ENCODE measurements at places on chromosomes 16 and 17.

GRCh38 chr17:44829523-44830358, at the start of gene GJC1:
Gene GJC1, minus strand, starts transcription at chr17:44830287. Its CDS starts 24,470 bp downstream, at chr17:44805817.
- DNase-seq = no peak

GRCh38 chr17:15444805-15445204, 22.6 kb downstream of the CDRT4 start:
- DNase-seq = no peak

DNA sequence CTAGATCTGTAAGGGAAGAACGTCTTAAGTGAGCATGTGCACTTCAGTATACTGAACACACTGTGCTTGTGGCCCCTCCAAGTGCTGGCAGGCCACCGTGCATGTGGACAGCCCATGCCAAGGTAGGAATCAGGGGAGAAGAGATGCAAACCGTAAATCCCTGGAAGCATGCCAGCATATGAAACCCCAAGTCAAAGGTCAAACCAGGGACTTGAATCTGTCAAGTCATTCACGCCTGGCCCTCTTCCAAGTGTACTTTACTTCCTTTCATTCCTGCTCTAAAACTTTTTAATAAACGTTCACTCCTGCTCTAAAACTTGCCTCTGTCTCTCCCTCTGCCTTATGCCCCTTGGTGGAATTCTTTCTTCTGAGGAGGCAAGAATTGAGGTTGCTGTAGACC, 2.8 kb upstream of the ATXN2L start:
- no peak for DNase-seq

GRCh38 chr17:51650772-51651171, 390.4 kb downstream of the UTP18 start:
- DNase-seq = no peak

DNA sequence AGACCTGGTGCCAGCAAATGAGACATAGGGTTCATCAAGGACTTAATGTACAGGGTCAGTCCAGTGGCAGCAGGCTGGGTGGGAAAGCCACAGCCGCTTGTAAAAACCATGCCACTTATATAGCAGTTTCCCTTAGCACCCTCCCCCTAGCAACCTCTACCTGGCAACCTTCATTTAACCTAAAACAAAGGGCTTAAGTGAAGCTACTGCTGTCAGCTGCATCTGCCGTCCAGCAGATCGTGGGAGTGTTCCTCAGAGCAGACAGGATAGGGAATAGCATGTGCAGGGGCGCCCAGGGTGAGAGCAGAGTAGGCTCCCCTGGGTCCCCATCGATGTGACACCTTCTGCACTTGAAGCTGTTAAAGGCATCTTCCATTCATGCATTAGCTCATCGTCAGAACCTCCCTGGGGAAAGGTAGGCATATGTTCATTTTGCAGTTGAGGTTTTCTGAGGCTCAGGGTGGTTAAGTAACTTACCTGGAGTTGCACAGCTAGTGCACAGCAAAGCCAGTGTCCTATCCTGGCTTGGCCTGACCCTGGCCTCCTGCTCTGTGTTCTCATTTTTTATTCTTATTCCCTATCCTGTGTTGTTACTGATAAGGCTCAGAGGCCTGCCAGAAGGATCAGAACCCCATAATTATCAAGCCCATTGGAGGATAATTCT, 112.5 kb downstream of the SOCS1 start:
- no peak for DNase-seq

DNA sequence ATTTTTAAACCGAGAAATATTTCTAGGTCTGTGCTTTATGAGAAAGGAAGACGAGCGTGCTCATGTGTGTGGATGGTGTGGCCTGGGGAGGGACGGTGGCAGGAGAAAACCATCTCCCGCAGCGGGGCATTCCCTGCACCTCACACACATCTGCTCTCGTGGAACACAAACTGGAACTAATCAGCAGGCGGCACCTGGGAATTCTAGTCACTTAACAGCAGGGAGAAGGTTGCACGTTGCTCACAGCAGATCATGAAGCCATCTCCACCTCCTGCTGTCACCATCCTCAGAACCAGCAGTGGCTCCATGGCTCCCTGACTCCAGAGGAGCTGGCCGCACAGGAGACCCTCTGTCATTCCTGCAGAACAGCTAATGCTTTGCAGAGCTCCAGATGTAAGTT, 35.2 kb downstream of the ADCY9 start:
- DNase-seq = no peak

GRCh38 chr17:57394375-57394774, 138.1 kb downstream of the MSI2 start:
- no peak for DNase-seq

DNA sequence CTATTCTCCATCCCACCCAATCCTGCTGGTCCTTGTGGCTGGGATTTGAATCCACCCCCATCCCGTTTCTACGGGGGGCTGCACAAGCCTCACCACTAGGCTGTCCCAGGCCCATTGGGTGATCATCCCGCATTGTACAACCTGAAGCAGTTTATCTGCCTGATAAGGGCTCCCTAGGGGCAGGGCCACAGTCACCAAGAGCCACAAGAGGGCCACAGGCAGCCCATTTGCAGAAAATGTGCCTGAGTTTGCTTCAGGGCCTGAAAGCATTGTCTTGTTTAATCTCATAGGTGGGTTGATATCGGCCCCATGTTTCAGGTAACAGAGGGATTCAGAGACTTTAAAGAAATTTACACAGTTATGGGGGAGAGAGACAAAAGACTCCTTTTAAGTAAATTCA, 245.0 kb downstream of the CPPED1 start:
- DNase-seq = no peak

- DNase-seq = no peak
Observed at GRCh38 chr17:82392941-82393340, 21.4 kb downstream of the UTS2R start.
